MM.1S (cell line): ENCODE measurements at places on chromosomes 2 and 18.

DNA sequence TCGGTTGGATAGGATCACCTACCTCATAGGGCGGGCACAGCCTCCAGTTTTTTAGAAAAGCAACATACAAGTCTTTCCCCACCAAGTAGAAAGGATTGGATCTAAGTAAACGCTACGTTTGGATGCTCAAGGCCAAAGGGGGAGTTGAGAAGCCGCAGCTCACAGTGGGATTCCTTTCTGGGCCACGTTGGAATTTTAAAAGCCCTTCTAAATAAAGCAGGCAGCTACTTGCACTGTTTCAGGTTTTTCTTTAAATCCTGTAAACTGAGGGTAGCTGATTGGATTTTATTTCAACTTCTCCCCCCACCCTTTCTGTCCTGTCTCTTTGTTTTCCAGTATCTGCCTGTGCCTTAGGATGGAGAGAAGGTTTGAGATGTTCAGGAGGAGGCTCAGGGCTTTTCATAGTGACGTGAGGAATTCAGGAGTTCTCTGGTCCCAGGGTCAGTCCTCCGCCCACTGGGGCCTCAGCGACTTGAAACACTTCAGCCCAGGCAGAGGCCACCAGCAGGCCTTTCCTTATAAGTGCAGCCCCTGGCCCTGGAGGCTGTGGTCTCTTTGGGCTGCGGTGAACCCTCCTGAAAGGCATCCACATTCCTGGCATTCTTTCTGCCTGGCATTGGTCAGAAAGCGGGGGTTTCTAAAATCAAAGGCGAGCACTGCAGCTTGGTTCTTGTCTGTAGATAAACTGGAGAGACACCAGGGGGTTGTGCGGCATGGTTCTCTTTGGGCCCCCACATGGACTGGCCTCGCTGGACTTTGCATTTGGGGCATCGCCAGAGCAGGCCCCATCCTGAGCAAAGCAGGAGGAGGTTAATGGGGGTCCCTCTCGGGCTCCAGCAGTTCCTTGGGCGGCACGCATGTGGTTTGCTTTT lies 44.5 kb downstream of the SH3BP4 start:
- H3K4me1 ChIP-seq = peaks cover 15% of the 10 kb centered on the region
- H3K27me3 ChIP-seq = no peaks in the 10 kb centered on the region
- H3K4me3 ChIP-seq = no peak overlapping the region
- DNase-seq = no peak
- H3K36me3 ChIP-seq = no peaks in the 10 kb centered on the region

DNA sequence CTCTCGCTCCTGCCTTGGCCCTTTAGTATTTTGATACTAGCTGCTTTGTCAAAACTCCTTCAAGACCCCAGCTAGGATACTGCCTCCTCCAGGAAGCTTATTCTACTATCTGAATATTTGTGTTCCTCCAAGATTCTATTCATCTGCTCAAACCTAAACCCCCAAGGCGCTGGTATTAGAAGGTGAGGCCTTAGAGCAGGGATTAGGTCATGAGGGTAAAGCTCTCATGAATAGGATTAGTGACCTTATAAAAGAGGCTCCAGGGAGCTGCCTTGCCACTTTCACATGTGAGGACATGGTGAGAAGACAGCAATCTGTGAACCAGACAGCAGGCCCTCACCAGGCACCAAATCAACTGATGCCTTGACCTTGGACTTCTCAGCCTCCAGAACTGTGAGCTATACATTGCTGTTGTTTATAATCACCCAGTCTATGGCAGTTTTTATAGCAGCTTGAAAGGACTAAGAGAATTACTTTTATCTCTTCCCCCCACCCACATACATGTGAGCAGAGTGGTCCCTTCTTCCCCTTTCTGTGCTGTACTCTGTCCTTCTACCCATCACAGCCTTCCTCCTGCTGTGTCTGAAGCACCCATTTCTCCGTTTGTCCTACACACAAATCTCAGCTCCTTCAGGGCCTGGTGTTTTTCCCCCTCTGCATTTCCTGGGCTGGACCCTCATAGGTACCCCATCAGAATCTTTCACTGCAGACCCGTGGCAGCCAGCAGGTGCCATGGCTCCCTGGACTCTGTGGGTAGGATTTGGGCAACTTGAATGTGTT lies 54.5 kb downstream of the HS1BP3 start:
- H3K27me3 ChIP-seq = no peaks in the 10 kb centered on the region
- no peaks in the 10 kb centered on the region for H3K36me3 ChIP-seq
- no peak overlapping the region for H3K4me3 ChIP-seq
- no peak for DNase-seq
- H3K4me1 ChIP-seq = peaks cover 37% of the 10 kb centered on the region

GRCh38 chr18:71798986-71799673 lies 745.0 kb downstream of the CBLN2 start:
- no peaks in the 10 kb centered on the region for H3K27me3 ChIP-seq
- H3K27ac ChIP-seq = no peak overlapping the region
- DNase-seq = no peak
- H3K4me1 ChIP-seq = no peaks in the 10 kb centered on the region

- no peaks in the 10 kb centered on the region for H3K36me3 ChIP-seq
- DNase-seq = no peak
- no peaks in the 10 kb centered on the region for H3K4me1 ChIP-seq
- no peak overlapping the region for H3K4me3 ChIP-seq
- no peaks in the 10 kb centered on the region for H3K27me3 ChIP-seq
- H3K27ac ChIP-seq = no peak overlapping the region
These were observed 30.4 kb downstream of the MSTN start for GRCh38 chr2:190031969-190032618.

- H3K27ac ChIP-seq = no peak overlapping the region
- no peak for DNase-seq
- H3K4me1 ChIP-seq = peaks cover 8% of the 10 kb centered on the region
- H3K4me3 ChIP-seq = no peak overlapping the region
These were observed 21.1 kb downstream of the KIF5C start for GRCh38 chr2:148896136-148896535.
